Hematopoietic multipotent progenitor cell treated with erythropoietin and hydrocortisone succinate and interleukin-3 and kit ligand, for 15 days (in vitro differentiated cells): ENCODE measurements at places on chromosomes 4 and X.

- DNase-seq = no peak
These were observed 165.0 kb downstream of the FHIP1A start for GRCh38 chr4:151573945-151574344.

- no peak for DNase-seq
These were observed 133.5 kb downstream of the TBL1X start for GRCh38 chrX:9598344-9598743.

GRCh38 chr4:8045909-8046308 is 106.2 kb upstream of the AFAP1 start:
- DNase-seq = no peak

DNA sequence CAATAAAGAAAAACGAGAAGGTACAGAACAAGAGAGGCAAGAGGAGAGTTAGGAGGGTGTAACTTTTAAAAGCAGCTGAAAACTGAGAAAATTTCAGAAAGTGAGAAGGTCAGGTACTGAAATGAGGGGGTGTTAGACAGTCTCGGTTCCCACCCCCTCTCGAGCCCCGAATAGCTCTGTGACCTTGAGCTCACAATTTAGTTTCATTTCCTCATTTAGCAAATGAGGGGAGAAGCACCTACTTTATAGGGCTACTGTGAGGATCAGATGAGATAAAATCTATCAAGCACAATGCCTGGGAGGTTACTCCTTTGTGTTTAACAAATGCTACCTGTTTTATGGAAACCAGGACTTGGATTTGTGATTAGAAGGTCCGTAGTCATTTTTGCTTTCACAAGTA is 4.9 kb downstream of the UGT8 start:
- no peak for DNase-seq

GRCh38 chrX:123713841-123714240 is 19.0 kb downstream of the THOC2 start:
- no peak for DNase-seq

- DNase-seq = no peak
These were observed 109.6 kb downstream of the GUCY2F start for GRCh38 chrX:109372291-109372690.

DNA sequence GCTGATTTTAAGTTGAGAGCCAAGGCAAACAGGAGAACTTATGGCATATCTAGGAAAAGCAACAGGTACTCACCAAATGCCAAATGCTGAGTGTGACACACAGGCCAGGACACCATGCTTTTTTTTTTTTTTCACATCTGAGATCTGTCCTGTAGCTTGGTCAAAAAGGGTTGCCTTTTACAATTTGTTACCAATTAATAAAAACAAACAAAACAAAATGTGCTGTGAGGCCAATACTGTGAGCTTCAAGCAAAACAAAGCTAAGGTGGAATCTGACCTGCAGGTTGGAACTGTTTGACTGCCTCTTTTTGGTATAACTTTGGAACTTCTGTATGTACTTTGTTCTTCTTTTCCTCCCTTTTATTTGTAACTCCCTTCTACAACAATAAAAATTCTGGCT is 548.5 kb upstream of the IGFBP7 start:
- DNase-seq = no peak

DNA sequence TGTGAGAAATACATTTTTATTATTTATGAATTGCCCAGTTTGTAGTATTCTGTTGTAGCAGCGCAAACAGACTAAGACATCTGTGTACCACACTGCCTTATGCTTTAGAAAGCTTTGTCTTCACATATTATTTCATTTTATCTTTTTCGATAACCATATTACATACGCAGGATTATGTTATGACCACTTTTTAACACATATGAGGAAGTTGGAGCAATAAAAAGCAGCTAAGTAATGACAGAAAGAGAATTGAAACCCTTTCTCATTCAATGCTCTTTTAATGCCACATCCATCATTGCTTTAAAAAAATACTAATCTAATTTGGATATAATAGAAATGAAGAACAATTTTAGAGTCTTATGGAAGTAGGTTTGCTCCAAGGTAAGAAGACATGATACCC is 99.7 kb downstream of the CT47B1 start:
- DNase-seq = no peak

GRCh38 chr4:26326791-26327190 is 6.0 kb downstream of the RBPJ start:
- no peak for DNase-seq

- no peak for DNase-seq
These were observed 44.9 kb upstream of the SPRY1 start for GRCh38 chr4:123351713-123352112.

GRCh38 chrX:11611965-11612364 is 53.8 kb downstream of the ARHGAP6 start:
- no peak for DNase-seq

DNA sequence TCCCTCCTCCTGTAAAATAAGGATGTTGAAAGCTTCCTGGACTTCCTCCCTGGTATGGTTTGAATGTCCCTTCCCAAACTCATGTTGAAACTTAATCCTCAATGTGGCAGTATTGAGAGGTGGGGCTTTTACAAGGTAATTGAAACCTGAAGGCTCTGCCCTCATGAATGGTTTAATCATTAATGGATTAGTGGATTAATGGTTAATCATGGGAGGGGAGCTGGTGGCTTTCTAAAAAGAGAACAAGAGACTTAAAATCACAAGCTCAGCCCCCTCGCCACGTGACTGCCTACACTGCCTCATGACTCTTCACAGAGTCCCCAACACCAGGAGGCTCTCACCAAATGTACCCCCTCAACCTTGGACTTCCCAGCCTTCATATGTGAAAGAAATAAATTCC is 124.6 kb upstream of the ANXA3 start:
- DNase-seq = no peak

- no peak for DNase-seq
These were observed 147.8 kb downstream of the PAPSS1 start for GRCh38 chr4:107572281-107572680.

GRCh38 chr4:149203256-149204001 is 612.2 kb downstream of the IQCM start:
- no peak for DNase-seq

- DNase-seq = no peak
These were observed 20.6 kb downstream of the CAMK2D start for GRCh38 chr4:113740857-113741379.

- no peak for DNase-seq
These were observed 5.9 kb upstream of the FAM184B start for GRCh38 chr4:17787315-17787714.

DNA sequence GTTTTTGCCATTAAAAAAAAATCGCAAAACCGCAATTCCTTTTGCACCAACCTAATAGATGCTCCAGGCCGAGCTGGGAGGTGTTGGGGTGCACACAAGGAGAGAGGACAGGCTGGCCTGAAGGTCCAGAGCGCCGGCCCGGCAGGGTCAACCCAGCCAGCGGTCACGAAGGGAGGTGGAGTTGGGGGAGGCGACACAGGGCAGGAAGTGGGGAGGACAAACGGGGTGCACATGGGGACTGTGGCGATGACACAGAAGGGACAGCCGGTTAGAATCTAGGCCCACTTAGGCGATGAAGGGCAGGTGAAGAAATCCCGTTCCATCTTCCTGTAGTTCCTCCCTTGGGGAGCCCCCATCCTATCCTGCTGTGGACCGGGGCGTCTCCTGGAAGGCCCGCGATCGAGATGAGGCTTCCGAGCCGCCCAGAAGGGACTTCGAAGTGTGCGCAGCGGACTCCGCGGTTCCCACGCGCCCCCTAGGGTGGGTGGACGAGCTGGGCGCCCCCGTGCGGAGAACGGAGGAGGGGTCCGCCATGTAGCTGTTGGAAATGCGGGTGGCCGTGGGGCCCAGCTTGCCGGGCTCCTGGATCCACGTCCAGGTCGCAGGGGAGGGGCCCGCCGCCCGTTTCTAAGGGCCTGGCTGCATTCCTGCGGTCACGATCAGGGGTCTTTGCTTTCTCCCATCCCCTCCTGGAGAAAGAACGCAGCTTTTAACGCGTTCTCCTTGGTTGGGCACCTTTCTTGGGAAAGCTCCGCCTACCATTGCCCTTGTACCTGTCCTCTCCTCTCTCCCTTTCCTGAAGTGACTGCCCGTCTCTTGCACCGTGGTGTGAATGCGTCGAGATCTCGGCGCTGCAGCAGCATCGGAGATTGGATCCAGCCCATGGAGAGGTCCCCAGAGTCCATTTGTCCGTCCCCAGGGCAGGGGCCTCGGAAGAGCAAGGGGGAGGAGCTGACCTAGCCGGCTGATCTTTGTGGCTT is 17.0 kb upstream of the HPF1 start:
- peak; percentile 10 for DNase-seq

DNA sequence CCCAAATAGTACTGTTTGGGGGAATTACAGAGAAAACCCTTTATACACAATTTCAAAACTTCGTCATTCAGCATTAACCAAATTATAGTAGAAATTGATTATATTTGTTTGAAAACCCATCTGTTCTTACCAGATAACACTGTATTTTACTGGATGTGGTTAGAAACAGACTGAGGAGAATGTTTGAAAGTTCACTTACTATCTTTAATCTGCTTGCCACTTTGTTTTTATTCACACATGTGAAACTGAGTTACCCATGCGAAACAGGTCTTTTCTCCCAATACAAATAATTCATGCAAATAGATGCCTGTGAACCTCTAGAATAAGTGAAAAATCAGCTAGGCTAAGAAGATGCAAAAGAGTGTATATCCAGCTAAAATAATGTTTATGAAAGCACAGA is 177.5 kb downstream of the NAA11 start:
- no peak for DNase-seq

DNA sequence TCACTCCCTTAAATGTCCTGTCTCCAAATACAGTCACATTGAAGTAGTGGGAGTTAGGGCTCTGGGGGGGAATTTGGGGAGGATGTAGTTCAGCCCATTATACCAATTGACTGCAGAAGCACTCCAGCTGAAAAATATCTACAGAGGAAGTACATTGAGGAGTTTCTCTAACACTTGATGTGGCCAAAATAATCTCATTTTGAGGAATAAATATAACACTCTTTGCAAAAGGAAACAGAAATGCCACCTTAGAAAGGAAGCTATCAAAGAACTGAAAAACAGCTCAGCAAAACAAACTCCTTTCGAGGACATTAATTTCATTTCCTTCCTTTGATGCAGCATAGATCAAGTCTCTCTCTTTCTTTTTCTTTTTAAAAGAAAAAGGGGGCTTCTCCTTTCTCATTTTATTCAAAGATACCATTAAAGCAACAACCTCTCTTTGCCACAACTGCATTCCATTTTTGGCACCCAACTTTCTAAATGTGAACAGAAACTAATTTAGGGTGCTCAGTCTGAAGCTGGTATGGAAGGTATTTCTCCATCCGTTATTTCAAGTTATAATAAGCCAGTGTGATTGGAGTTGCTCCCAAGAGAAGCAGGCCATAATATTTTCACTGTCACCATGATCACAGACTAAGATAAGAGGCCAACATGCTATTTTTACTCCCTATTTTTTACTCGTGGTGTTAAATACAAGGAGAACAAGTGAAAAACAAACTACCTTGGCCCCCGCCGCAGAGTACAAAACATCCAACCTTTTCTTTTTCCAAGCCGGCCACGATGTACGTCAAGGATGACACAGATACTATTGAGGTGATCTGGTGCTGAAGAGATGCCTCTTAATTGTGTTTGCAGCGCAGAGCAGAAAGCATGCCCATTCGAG is 230.4 kb upstream of the GATB start:
- no peak for DNase-seq

DNA sequence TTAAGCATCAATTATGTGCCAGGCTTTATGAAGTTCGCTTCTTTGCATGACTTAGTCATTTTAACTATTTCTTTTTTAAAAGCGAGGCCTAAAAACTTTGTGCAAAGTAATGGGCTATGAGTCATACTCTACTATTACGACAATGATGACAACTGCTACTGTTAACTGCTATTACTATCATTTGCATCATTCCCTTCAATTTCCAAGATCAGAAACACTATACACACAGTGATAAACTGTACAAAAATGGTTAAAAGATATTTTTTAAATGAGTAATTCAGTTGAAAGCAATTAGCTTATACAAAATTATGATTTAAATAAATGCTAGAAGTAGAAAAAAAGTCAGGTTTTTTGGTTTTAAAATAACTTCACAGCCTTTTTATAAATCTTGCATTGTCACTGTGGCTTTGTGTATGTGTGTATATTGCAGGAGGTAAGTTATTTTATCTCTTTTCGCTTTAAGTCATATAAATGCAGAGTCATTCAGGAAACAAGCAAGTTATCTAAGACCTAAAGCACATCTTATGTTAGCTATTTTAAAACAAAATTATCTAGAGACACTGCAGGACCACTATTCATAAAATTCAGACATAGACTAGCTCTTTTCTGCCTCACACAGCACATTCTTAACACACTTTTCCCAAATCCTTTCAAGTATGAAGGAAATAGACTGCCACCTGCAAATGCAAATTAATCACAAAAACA is 18.5 kb upstream of the CXCL3 start:
- peak; percentile 61 for DNase-seq

GRCh38 chrX:153971450-153972367 is at the start of gene HCFC1:
HCFC1 (minus strand) TSS chrX:153971818; CDS start chrX:153970840, 978 bp downstream.
- peak; percentile 92 for DNase-seq

DNA sequence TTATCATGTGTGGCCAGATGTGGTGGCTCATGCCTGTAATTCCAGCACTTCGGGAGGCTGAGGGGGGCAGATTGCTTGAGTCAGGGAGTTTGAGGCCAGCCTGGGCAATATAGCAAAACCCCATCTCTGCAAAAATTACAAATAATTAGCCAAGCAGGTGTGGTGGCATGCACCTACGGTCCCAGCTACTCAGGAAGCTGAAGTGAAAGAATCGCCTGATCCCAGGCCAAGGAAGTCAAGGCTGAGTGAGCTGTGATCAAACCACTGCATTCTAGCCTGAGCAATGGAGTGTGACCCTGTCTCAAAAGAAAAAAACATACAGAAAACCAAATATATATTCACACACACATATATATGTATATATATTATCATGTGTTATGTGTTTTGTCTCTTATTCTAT is 15.0 kb downstream of the APELA start:
- DNase-seq = no peak

GRCh38 chr4:2390146-2390545 is 28.3 kb downstream of the ZFYVE28 start:
- DNase-seq = no peak

- no peak for DNase-seq
These were observed 34.7 kb downstream of the IRS4 start for GRCh38 chrX:108701633-108702032.
